ENCODE measurements at places on chromosomes 12 and 14.

GRCh38 chr12:46101485-46101869, 111.1 kb upstream of the SCAF11 start:
- no peak for DNase-seq

- DNase-seq: peak; percentile 21
Measured at GRCh38 chr14:68621400-68622365, 171.2 kb downstream of the ZFP36L1 start.

GRCh38 chr12:31119192-31119802, 45.6 kb downstream of the DDX11 start:
- no peak for DNase-seq

DNA sequence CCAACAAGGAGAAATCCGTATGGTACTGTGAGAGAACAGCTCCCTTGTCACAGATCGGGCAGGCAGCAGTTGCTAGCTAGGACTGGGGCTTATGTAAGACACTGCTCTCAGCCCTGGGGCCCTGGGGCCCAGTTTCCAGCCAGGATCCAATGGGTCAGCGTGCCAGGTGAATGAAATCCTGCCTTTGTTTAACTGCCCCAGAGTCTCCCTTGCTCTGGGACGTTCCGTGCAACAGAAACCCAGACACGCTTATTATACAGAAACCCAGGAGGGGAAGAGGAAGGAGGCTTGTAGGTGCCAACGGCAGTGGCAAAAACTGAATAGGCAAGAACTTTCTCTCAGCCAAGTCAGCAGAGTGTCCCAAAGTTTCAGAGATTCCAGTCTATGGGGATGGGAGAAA, 110.6 kb downstream of the DIO2 start:
- no peak for DNase-seq

DNA sequence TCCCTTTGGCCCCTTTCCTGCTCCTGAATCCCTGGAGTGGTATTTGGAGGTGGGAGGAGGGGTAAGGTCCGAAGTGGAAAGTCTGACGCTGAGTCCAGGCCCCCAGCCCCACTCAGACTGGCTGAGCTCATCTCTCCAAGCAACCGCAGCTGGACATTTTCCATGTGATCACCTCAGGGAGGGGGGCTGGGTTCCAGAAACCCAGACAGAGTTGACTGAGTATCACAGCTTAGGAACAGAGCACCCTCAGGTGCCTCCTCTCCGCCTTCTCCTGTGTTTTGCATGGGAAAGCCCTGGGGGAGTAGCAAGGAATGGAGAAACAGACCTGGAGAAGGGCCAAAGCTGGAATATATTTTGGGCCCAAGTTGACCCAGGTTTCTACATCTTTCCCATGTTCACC, 8.0 kb upstream of the ITGA5 start:
- no peak for DNase-seq

- no peak for DNase-seq
Measured at GRCh38 chr14:75518625-75519024, 3.6 kb upstream of the BATF start.

DNA sequence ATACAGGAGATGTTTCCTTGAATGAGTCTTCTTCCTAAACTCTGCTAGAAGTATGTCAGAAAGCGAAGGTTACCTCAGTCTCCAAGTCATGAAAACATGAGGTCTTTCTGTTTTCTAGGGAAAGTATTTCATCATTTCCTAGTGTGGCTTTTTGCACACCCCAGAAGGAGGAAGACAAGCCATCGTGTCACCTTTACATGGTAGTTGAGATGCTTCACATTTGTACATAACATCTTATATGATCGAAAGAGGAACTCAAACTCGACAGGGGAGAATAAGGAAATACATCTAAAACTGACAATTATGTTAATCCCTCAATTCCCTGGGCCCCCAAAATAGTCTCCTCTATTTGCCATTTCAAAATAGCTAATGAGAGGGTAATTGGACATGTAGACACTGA, 214.1 kb upstream of the PLEKHG7 start:
- DNase-seq: no peak

GRCh38 chr14:95943699-95944098, 67.1 kb downstream of the TUNAR start:
- no peak for DNase-seq

- DNase-seq: no peak
Measured at GRCh38 chr14:77040741-77041653, 12.5 kb upstream of the IRF2BPL start.

Measured in liver (tissue), 10 donors.